ENCODE measurements at places on chromosomes 12 and 14.

- DNase-seq = no peak
Observed at GRCh38 chr14:90274808-90275457, 18.6 kb downstream of the PSMC1 start.

DNA sequence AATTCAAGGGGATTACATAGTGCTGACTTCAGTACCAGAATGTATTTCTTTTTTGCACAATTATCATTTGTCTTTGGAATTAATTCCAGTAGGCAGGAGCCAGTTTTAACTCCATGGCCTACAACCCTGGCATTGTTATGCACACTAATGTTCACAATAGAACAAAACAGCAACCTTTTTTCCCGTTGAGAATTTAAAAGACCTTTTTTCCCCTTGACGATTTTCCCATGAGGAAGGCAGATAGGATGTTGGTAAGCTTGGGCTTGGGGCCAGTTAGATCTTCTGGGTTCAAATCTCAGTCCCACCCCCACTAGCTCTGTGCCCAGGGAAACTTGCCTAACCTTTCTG lies 13.7 kb downstream of the AKAP6 start:
- DNase-seq = no peak

DNA sequence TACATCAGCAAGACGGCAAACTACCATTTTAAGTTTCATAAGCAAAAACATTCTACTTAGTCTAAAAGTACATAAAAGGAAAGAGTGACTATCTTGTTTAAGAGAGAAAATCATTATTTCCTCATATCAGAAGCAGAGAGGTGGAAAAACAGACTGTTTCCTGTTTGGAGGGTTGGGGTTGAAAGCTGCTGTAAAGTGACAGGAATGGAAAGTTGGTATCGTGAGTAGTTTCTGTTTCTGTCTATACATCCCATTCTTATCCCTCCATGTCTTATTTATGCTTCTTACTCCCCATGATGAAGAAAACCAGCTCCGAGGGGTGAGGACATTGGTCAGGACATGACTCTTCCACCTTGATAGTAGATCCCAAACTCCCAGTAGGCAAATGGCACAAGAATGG lies 216.5 kb downstream of the EGLN3 start:
- no peak for DNase-seq

DNA sequence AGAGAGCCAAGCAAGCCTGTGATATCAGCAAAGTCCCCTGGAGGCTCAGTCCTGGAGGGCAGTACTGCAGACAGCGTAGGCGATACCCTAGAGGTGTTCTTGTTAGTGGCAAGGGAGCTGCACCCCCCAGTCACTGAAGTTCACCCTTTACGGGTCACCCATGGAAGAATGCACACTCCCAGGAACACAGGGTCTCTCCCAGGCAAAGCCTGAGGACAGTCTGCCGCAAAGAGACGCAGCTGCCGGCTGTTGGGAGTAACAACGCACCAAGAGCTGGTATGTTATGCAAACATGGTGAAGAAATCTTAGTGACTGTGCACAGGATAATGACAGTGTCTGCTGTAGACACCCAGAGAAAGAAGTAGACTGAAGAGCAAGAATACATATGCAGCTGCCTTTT lies 43.5 kb upstream of the NOS1 start:
- no peak for DNase-seq

- DNase-seq = no peak
Observed at GRCh38 chr12:11886339-11886738, 184.4 kb upstream of the BCL2L14 start.

DNA sequence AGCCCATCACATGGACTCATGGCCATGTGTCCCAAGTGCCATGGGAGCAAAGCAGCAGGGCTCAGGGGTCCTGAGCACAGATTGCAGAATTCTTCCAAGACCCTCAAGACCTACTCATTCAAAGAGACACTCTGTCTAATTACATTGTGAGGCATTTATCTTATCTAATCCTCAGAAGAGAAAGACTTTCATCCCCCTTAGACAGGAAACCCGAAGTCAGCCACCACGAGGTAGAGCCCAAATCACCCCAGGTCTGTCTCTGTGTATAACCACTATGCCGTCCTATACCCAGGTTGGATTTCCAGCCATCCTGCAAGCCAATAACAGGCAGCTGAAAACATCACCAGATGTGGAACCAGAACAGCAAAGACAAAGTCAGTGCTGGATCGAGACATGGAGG lies 8.9 kb upstream of the BCL11B start:
- DNase-seq = no peak

- no peak for DNase-seq
Observed at GRCh38 chr12:64028541-64028940, 184.0 kb downstream of the SRGAP1 start.

DNA sequence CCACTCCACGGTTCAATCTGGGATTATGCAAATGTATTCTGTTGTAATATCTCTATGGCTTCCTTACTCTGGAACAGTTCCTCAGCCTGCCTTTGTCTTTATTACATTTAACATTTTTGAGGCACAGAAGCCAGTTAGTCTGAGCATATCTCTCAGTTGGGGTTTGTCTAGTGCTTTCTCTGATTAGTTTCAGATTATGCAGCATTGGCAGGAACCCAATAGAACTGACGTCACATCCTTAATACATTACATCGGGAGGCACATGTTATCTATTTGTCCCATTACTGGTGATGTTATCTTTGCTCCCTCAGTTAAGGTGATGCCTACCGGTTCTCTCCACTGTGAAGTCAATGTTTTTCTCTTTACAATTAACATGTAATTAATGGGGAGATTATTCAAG lies 62.4 kb downstream of the PPM1A start:
- no peak for DNase-seq

DNA sequence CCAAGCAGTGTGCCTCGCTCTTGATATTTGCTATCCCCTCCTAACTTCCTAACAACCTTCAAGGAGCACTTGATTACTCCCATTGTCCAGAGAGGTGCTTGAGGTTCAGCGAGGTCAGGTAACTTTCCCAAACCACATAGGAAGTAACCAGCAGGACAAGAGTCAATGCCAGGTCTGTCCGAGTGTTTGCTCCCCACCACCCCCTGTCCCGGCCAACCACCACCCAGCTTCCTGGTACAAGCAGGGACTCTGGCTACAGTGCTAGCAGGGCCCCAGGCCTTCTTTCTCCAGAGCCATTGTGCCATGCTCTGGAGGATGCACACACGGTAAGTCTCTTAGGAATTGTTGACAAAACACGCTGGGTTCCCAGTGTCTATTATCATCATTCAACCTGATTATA lies 49.2 kb downstream of the SYNE3 start:
- DNase-seq = no peak

- no peak for DNase-seq
Observed at GRCh38 chr12:51865757-51866270, 17.3 kb upstream of the FIGNL2 start.

- DNase-seq = no peak
Observed at GRCh38 chr12:70332236-70332635, 33.9 kb upstream of the KCNMB4 start.

DNA sequence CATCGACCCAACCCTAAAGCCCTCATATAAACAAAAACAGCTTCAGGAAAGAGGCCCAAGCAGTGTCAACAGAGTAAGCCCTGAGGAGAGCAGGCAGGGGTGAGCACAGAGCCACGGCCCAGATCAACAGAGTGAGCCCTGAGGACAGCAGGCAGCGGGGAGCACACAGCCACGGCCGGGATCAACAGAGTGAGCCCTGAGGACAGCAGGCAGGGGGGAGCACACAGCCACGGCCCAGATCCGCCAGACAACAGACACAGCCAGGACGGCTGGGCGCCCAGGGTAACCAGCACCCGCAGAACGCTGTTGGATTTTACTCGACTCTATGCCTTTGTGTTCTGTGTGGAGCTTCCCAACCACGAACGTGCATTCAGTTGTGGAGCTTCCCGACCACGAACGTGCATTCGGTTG lies 15.0 kb downstream of the CCDC85C start:
- no peak for DNase-seq

Measured in NCI-H1436 treated with DMSO at 0.1 percent for 48 hours (cell line).